ENCODE measurements at places on chromosomes 2 and 18.

DNA sequence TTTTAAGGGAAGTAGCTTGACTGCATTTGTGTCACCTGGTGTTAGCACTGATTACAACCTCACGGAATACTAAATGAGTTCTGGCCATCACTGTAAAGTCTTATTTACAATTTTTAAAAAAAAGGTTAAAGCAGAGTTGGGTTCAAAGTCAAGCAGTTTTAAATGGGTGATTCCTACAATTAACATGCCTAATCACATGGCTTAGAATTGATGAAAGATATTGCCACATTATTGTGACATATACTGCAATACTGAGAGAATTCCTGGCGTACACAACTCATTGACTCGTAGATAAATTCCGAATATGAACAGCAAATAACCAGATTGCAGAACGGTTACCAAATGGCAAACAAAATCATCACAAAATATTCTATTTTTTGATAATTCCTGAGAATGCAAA is 34.2 kb downstream of the ROCK2 start:
- DNase-seq: no peak

DNA sequence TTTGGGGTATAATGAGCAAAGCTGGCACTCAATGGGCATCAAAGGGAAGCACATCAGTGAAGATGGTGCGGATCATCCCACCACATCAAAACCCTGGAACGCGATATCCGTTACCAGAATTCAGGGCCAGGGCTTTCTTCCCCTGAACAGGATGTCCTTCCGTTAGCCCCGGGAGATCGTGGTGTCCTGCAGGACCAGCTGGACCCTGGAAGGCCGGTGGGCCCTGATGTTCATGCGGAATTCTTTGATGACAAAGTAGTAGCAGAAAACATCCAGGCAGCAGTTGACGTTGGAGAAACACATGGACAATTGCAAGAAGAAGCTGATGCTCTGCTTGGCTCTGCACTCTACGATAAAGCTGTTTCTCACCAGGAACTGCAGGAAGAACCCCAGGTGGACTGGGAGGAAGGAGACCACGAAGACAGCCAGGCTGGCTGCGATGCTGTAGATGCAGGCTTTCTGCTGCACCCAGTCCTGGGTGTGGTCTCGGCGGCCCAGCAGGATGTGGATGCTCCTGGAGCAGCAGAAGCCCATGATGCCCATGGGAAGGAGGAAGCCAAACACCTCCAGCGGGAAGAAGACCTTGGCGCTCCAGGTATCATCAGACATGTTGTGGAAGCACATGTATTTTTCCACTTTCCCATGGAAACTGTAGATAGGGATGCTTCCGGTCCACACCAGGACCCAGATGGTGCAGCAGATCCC is 15.0 kb downstream of the GPR55 start:
- no peak for DNase-seq

GRCh38 chr2:211468877-211469663 is 912.7 kb downstream of the CPS1 start:
- DNase-seq: no peak

- no peak for DNase-seq
Observed at GRCh38 chr2:120293096-120294007, 40.7 kb downstream of the RALB start.

All from activated T-helper 1 cell treated with Interleukin-2 at 50 U/mL for 16 hours (primary cell).